ENCODE measurements at places on chromosomes 1 and 21.

DNA sequence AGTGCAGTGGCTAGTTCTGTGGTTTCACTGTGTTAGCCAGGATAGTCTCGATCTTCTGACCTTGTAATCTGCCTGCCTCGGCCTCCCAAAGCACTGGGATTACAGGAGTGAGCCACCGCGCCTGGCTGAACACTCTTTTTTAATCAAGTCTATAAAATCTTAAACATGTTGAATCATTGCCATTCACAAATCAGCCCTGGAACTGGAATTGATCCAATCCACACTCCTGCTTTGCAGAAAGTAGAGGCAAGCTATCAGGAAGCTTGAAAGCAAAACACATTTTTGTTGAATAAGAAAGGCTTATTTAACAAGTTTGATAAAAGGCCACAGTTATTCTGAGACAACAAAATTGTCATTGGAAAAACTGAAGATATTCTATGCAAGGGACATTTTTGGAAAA, 18.3 kb upstream of the EFHD2 start:
- DNase-seq: no peak

DNA sequence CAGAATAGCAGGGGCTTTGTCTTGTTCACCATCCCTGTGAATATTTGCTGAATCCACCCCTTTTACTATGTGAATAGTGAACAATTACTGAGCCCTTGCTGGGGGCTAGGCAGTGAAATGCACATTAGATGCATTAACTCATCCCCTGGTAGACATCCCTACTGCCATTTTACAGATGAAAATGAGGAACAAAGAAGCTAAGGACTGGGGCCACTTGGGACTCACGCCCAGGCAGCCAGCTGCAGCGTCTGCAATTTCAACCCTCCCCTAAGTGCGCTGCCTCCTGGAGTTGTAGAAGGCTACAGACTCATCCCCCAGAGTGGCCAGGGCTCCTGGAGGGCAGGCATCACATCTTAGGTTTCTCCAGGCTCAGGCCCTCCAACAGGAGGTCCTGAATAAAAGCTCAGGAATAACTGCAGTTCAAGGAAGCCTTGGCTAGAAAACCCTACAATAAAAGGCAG, 31.6 kb downstream of the CAPZB start:
- DNase-seq: no peak

DNA sequence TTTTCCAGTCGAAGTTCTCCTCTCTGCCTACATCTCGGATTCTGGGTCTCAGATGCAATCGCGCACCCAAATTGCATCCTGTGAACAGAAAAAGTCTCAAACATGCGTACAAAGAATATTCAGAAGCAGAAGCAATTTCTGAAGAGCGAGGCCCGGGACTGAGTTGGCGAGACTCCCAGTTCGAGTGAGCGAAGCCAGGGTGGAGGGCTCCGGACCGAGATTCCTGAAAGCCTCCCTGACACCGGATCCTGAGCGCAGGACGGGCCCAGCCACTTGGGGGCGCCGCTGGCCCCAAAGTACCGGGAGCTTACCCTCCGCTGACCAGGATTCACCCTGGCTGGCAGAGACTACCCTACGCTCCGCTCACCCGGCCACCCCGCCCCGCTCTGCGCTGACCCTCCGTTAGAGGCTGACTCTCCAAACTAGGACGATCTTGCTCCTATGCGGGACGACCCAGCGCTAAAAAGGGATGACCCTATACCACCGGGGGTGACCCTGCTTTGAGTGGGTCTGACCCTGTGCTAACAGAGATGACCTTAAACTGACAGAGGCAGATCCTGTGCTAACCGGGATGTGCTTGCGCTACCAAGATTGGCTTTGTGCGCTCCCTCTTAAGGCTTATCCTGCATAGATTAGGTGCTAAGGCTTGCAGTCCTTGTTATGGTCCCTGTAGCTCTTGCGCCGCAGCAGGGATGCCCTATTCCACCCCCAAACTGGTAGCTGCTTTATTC, 12.1 kb downstream of the FOXD2 start:
- no peak for DNase-seq

GRCh38 chr21:41960386-41960785, 6.6 kb upstream of the C2CD2 start:
- no peak for DNase-seq

DNA sequence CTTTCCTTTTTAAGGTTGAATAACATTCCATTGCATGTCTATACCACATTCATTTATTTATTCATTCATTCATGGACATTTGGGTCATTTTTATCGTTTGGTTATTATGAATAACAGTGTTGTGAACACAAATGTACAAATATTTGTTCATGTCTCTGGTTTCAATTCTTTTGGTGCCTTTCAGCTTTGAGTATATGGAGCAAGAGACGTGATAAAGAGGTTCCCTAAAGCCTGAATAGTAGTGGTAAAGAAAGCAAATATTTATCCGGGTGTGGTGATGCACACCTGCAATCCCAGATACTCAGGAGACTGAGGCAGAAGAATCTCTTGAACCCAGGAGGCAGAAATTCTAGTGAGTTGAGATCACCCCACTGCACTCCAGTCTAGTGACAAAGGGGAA, 5.3 kb upstream of the RLF start:
- DNase-seq: no peak

GRCh38 chr1:234413990-234414389, 40.7 kb downstream of the COA6 start:
- no peak for DNase-seq

- DNase-seq: no peak
Measured at GRCh38 chr1:247077876-247078257, 744 bp downstream of the ZNF670 start.

- DNase-seq: no peak
Measured at GRCh38 chr1:1402072-1402900, 3.2 kb upstream of the CCNL2 start.

- DNase-seq: no peak
Measured at GRCh38 chr1:243726806-243727502, 123.1 kb downstream of the AKT3 start.

DNA sequence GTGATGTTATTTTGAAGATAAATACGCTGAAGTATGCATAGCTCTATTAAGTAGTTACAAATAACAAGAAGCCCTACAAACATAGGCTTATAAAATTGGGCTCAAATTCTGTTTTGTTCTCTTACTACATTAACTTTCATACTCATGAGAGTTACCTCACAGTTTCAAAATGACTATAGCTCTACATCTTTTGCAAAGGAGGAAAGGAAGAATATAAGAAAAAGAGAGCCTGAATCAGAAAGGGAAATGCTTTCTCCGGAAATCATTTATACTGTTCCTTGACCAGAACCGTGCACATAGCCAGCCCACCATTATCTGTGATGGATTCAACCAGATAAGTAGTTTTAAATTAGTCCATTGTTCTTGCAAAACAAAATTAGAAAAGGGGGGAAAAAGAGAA, 1252.1 kb downstream of the NCAM2 start:
- DNase-seq: no peak

- no peak for DNase-seq
Measured at GRCh38 chr1:185666582-185666981, 67.6 kb upstream of the HMCN1 start.

- no peak for DNase-seq
Measured at GRCh38 chr1:91830242-91831131, 55.5 kb downstream of the TGFBR3 start.

DNA sequence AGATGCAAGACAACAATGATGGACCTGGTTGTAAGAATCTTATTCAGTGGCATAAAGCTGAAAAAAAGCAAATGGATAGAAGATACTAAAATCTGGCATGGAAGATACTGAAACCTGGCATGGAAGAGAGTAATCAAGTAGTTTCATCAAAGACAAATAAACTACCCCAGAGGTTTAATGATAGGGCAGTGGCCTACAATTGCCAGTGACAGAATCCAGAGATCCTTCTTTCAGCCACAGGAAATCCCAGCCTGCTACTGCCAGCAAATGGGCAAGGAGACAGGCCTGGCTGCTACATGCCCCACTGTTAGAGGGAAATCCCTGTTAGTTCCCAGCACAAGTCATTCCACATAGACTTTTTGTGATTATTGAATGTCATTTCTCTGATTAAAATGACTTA, 409.4 kb downstream of the VAV3 start:
- no peak for DNase-seq

GRCh38 chr1:37609002-37609401, 13.3 kb upstream of the GNL2 start:
- no peak for DNase-seq

GRCh38 chr1:66925944-66926343, 1.2 kb downstream of the MIER1 start:
- DNase-seq: no peak

DNA sequence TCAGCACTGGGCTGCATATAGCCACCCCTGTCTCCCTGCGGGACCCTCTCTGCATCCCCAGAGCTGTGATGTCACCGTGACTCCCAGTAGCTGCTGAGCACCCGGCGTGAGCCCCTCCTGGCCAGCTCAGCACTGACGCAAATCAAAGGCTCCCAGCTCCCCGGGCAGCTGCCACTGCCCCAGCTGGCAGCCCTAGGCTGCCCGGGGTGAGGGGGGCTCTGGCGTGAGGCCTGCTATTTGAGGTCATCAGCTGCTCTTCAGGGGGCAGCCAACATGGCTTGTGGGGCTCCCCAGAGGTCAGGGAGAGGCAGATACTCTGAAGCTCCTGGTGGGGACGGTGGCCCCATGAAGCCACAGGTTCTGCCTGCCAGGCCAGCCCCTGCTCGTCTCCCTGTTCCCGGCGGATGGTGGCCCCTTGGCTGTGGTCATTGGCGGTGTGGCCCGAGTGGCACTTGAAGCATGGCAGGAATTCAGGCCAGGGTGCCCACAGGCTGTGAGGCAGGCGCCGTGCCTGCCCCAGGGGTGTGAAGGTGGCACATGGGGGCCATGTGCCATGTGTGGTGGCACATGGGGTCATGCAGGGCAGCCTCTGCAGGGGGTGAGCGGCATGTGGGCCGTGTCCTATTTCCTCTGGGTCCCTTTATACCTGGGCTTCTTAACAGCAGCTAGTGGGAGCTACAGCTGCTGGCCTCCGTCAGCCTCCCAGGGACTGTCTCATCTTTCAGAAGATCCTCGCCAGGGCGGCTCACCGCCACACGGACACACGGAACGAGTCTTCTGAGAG, 85.4 kb downstream of the SIK1 start:
- DNase-seq: no peak

DNA sequence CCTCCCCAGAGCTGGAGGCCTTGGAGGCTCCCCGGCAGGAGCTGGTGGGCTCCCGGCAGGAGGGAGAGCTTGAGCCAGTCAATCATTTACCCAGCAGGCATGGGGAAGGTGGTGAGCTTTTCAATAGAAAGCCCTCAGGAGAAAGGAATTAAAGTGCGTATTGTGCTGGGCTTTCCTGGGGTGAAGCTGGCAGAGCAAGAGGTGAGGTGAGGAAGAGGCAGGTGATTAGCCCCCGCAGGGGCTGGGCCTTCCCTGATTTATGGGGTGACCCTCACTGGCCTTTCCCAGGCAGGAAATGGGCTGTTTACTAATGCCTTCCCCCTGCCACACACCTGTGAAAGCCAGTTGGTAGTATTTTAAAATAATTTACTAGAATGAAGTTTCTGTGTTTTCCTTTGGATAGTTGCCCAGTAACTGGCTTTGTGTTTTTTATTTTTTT, 25.8 kb downstream of the CLDN14 start:
- no peak for DNase-seq

DNA sequence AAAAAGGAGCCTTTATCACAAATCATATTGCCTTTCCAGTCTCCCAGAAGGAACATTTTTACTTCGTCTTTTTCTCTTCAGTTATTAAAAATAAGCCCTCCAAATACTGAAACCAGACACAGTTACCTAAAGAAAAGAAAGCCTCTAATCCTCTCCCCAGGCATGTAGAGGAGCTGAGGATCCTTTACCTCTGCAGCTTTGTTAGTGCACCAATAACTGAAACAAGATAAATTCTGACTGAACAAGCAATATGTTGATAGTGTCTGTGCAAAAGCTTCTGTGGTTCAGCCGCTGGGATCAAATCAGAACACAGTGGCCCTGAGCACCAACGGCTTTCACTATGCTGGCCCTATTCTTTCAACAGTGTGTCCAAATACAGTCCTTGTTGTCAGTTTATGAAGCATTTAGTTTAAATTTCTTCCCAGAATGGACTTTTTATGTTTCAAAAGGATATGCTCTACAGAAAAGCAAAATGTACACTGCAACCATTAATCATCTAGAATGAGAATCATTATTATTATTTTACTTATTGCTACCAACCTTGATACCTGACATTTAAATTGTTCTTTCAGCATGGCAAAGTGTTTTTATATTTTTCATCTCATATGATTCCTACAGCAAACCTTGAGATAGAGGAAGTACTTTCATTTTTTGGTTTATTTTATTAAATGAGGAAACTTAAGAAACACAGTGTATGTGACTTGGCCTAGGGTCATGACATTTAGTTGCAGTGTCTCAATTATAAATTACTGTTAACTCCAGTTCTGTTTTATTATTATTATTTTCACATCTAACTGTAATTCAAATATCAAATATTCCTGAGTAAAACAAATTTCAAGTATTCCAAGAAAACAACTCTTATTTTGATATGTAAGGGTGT, 217.9 kb downstream of the NEGR1 start:
- DNase-seq: no peak

- DNase-seq: no peak
Measured at GRCh38 chr1:1678581-1679380, 13.8 kb downstream of the SLC35E2B start.

DNA sequence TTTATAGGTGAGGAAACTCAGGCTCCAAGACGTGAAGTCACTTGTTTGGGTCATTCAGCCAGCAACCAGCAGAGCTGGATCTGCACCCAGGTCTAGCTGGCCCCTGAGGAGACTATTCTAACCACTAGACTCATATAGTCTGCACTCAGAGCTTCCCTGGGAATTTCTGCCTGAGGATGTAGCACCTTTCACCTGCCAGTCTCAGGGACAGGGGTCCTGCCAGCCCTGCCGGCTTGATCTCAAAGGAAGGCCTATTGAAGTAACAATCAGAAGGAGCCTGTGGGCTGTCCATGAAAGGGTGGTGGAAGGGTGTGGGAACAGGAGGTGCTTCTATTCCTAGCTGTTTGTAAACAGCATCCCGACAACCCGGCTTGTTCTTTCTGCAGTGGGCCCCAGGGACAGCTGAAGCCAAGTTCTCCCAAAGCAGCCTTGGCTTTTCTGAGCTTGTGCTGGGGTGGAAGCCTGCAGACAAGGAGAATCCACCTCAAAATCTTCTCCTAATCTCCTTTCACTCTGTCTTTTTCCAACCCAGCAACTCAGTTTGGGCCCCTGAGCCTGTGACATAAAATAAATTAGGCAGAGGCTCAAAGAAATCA, 7.8 kb downstream of the LMOD1 start:
- DNase-seq: no peak

DNA sequence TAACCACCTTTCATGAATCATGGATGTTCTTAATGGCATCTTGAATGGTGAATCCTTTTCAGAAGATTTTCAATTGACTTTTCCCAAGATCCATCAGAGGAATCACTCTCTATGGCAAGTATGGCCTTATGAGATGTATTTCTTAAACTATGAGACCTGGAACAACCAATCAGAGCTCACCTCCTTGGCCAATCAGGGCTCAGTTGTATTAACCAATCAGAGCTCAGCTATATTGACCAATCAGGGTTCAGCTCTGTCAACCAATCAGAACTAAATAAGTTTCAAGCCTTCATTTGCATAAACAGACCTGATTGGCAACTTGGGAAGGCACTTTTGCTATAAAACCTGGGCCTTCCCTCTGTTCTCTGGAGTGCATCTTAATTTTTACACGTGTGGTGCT, 13.6 kb upstream of the FAM3B start:
- DNase-seq: no peak

All from stimulated activated CD4-positive, alpha-beta T cell treated with anti-CD3 and anti-CD28 coated beads, TNF-alpha, amount 100 ng/mL, for 24 hours (primary cell).